Epithelial cell of proximal tubule (primary cell): ENCODE measurements at places on chromosomes 3 and 15.
A peak's percentile ranks its signal among the peaks of the same experiment; 100 is the strongest.

DNA sequence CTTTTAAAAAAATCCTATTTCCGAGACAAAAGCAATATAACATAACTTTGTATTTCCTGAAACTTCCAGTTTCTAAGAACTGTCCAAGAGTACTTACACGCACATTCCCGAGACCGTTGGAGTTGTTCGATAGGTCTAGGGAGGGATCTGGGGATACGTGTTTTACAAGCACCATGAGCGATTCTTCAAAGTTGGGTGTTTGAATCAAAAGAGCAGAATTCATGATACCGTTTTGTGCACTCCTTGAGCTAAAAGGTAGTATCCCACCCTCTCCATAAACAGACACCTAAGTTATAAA lies 700 bp upstream of the EDEM1 start:
- DNase-seq: no peak

- no peak for DNase-seq
Measured at GRCh38 chr15:83322691-83323090, 38.2 kb upstream of the BNC1 start.

- DNase-seq: no peak
Measured at GRCh38 chr15:100778831-100779288, 100.8 kb upstream of the ALDH1A3 start.

DNA sequence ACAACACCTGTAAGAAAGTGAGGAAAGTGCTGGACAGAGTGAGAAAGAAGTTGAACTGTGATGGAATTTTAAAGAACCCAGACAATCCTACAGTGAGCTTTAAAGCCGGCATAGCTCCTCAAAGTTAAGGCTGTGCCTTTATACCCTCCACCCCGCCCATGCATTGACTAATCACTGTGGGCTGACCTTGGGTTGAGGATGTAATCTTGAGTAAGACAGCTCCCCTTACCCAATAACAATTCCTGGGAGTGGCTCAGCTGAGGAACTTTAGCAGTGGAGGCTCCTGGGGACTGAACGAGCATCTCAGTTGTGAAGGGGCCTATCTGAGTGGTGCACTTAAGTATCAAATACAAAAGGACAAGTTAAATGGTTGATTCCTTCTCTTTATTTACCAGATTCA lies 35.7 kb upstream of the ZNF770 start:
- no peak for DNase-seq

DNA sequence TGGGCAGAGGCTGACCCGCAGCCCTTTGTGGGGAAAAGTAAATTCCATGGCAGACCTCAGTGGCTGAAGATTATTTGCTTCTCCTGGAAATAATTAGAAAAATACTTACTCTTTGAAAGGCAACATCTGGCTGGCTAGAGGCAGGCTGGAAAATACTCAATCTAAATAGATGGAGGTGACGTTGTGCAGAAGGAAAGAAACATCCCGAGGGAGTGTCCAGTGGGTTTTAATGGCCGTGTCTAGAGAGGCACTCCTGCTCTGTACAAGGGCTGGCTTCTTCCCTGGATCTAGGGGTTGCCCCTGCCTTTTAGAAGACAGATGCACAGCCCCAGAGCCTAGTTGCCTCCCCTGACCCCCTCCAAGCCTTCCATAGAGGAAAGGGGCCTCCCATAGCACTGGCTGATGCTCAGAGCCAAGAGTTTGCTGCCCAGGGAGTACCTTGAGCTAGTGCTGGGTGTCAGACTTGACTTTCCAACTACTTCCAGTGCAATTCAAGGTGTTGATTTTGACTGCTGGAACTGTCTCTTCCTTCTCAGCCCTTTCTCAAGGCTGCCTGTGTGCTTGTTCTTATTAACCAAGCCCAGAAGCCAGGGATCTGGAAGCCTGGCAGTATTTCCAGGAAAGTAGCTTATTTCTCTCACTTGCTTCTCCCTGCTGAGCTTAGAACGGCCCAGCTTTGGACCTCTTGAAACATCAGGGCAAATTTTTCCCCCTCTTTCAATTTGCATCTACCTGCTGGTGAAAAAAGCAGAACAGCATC lies 27.4 kb downstream of the CGNL1 start:
- no peak for DNase-seq

- no peak for DNase-seq
Measured at GRCh38 chr3:109275702-109276293, 40.5 kb downstream of the DPPA2 start.

- DNase-seq: no peak
Measured at GRCh38 chr3:178244733-178245709, 291.2 kb upstream of the KCNMB2 start.

- DNase-seq: no peak
Measured at GRCh38 chr15:57282686-57283085, 93.6 kb upstream of the CGNL1 start.

GRCh38 chr3:190073264-190074008 lies 47.3 kb downstream of the P3H2 start:
- DNase-seq: peak; percentile 83

GRCh38 chr3:2211568-2211967 lies 112.9 kb downstream of the CNTN4 start:
- no peak for DNase-seq

GRCh38 chr3:47634996-47635395 lies 56.3 kb upstream of the CSPG5 start:
- DNase-seq: no peak

- DNase-seq: no peak
Measured at GRCh38 chr15:40338041-40338657, 2.6 kb downstream of the CCDC9B start.

DNA sequence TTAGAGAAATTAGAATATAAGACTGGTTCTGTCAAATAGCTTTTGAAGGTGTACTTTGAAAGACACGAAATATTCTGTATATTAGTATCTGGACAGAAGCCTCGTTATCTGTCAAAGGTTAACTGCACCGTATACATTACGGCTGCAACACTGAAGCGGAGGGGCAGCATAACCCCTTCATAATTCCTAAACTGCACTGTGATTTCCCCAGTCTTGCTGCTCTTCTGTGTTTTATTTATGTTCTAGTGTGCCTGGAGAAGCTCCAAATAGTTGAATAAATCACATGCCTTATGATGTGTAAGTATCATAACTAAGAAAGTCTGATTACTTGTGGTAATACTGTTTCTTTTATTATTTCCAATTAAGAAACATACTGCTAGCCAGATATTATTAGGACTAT lies 285.7 kb upstream of the ROBO2 start:
- no peak for DNase-seq

DNA sequence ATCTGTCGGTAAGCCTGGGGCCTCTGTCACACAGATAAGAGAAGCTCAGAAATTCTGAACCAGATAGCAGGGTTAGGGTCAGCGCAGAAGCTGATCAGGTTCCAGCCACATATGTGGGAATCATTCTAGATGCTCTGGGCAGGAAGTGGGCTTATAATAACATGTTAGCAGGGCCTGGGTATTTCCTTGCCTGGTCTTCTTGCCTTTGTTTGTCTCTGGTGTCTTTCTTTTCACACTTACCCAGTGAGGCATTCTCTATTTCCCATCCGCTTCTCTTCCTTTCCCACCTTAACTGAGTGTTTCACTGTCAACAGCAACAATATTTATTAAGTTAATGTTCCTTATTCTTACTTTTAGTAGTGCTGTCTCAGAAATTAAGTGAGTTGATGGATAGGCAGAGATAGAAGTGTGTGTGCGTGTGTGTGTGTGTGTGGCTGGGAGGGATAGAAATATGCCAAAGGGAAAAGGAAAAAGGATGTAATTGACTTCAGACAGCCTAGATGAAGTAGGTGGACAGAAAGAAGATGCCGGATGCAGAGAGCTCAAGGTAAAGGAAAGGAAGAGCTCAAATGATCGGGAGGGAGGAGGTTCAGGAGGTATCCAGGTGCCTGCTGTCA lies 2.0 kb downstream of the PLA1A start:
- DNase-seq: no peak

- no peak for DNase-seq
Measured at GRCh38 chr3:187264911-187265310, 26.6 kb downstream of the MASP1 start.

- no peak for DNase-seq
Measured at GRCh38 chr3:72238010-72238691, 453.2 kb upstream of the PROK2 start.

DNA sequence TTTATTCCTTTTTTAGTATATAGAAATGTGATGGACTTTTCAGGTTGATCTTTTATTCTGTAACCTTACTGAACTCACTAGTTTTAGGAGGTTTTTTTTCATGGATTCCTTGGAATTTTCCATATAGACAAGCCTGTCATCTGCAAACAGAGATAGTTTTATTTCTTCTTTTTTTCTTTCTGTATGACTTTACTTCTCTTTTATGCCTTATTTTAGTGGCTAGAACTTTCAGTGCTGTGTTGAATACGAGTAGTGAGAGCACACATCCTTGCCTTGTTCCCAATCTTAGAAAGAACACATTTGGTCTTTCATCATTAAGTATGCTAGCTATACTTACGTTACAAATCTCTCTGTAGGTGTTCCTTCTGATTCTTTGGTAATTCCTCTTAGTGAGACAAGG lies 336.5 kb downstream of the PTPRG start:
- no peak for DNase-seq

GRCh38 chr3:85387913-85388505 lies 429.2 kb downstream of the CADM2 start:
- DNase-seq: no peak

DNA sequence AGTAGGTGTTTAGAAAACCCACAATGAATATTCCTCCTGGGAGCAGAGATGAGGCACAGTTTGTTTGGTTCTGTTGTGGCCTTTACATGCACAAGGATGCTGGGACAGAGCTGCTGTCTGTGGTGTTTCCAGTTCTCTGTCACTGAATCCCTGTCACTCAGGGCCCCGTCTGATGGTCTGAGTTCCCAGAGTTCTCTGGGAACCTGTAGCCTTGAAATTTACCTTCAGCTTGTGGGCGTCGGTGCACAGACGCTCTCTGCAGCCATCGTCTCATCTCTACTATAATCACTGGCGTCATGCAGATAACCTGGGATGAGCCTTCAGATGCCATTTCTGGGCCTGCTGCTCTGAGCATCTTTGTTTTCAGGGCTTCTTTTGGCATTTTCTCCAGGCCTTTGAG lies 81.9 kb downstream of the LRRK1 start:
- DNase-seq: no peak

- no peak for DNase-seq
Measured at GRCh38 chr3:98282205-98282604, at the start of gene OR5H2. Gene OR5H2, plus strand, starts transcription at chr3:98282505. Its CDS starts 398 bp downstream, at chr3:98282903.

- DNase-seq: no peak
Measured at GRCh38 chr3:192031941-192032340, 571.0 kb downstream of the PYDC2 start.

GRCh38 chr3:153785901-153786300 lies 335.3 kb upstream of the ARHGEF26 start:
- no peak for DNase-seq

- no peak for DNase-seq
Measured at GRCh38 chr3:136714020-136714419, 38.2 kb downstream of the STAG1 start.

DNA sequence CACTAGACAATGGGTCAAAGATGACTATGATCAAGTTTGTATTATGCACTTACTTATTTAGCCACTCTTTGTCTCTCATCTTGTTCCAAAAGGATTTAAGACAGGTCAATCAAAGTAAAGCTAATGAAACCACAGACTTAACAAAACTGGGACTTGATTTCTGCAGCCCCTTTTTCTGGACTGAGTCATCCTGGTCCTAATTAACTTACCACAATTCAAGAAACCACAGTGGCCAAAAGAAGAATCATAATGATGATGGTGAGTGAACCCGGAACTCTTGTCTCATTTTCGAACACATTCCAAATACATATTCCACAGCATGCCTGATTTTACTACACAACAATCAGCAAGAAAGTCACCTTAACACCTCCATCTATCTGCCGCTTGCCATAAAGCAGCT lies 1333.0 kb downstream of the ROBO1 start:
- DNase-seq: no peak
